ENCODE measurements at places on chromosomes 4 and X.

DNA sequence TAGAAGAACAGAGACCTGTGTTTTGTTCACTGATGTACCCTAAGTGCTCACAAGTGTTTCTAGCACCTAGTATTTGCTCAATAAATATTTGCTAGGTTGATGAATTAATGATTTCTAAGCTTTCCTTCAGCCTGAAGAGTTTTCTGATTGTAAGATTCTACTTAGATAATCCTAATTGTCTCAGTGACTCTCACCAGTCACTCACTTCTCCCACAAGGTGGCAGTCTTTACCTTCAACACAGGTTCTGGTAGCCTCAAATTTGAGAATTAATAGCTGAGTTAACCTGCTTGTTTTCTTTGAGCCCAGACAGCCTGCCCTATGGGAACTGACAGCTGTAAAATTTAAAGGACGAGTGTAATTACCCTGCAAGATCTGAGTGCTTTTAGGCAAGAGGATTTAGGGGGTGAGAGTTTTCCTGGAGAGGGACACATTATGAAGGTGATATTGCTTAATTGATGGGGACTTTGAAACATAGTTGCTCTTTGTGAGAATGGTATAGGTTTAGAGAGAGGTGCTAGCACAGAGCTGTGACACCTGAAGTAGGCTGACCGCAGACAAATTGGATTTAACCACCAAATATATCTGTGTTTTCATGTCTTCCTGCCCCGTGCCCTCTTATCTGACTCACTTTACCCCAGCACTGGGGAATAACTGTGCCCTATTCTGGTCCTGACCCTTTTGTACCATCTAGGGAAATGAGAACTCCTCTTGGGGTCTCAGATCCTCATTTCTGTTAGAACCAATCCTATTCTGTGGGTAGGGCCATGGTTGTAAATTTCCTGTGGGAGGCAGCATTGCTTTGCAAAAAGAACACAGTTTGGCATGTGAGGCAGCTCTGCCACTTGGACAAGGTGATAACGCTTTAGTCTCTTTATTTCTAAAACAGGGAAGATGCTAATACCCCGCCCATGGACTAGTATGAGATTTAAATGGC is 27.7 kb downstream of the CD38 start:
- no peak for DNase-seq
- H3K4me3 ChIP-seq: no peak overlapping the region
- no peaks in the 10 kb centered on the region for H3K27me3 ChIP-seq
- H3K36me3 ChIP-seq: peaks cover 45% of the 10 kb centered on the region

- DNase-seq: no peak
- no peak overlapping the region for H3K27ac ChIP-seq
- no peaks in the 10 kb centered on the region for H3K27me3 ChIP-seq
- H3K4me3 ChIP-seq: no peak overlapping the region
Measured at GRCh38 chrX:52118262-52118661, 49.3 kb upstream of the MAGED4B start.

GRCh38 chrX:97527725-97528124 is 644.0 kb downstream of the RPA4 start:
- H3K4me3 ChIP-seq: no peak overlapping the region
- peaks cover 3% of the 10 kb centered on the region for H3K36me3 ChIP-seq
- H3K4me1 ChIP-seq: peaks cover 2% of the 10 kb centered on the region
- no peak overlapping the region for H3K27ac ChIP-seq
- DNase-seq: no peak
- H3K27me3 ChIP-seq: no peaks in the 10 kb centered on the region

GRCh38 chr4:89586318-89586717 is 250.6 kb downstream of the SNCA start:
- no peak overlapping the region for H3K27ac ChIP-seq
- DNase-seq: no peak
- H3K4me3 ChIP-seq: no peak overlapping the region
- H3K36me3 ChIP-seq: no peaks in the 10 kb centered on the region
- peaks cover 16% of the 10 kb centered on the region for H3K27me3 ChIP-seq

DNA sequence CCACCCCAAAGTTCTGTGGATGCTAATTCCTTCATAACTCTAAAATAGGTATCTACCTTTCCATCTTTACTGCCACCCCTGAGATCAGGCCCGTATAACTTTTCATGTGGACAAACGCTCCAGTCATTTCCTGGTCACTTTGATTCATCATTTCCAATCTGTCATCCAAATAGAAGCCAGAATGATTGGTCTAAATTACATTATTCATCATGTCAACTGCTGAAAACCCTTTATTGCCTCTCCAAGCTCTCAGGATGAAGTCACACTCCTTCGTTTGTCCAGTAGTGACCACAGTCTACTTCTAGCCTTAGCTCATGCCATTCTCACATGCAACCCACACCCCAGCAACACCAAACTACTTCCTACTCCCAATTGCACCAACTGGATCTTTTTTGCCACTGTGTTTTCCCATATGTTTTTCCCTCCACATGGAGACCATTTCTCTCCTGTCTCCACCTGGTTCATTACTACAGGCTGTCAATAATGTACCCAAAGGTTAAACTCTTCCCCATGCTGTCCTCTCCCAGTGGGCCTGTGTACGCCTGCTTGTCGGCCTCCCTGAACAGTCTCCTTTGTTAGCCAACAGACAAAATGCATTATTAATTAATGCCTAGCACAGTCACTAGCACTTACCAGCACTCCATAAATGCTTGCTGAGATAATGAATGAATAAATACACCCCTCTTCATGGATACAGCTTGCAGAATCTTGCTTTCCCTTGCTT is 382.6 kb upstream of the NOCT start:
- H3K36me3 ChIP-seq: no peaks in the 10 kb centered on the region

- H3K4me3 ChIP-seq: no peak overlapping the region
- H3K27me3 ChIP-seq: no peaks in the 10 kb centered on the region
- no peaks in the 10 kb centered on the region for H3K4me1 ChIP-seq
- H3K27ac ChIP-seq: no peak overlapping the region
- no peak for DNase-seq
- no peaks in the 10 kb centered on the region for H3K36me3 ChIP-seq
Measured at GRCh38 chr4:27568236-27568951, 707.8 kb downstream of the STIM2 start.

- no peak for DNase-seq
- H3K4me3 ChIP-seq: no peak overlapping the region
- no peak overlapping the region for H3K27ac ChIP-seq
- no peaks in the 10 kb centered on the region for H3K4me1 ChIP-seq
- no peaks in the 10 kb centered on the region for H3K36me3 ChIP-seq
Measured at GRCh38 chr4:29900336-29900735, 819.8 kb upstream of the PCDH7 start.

- H3K27me3 ChIP-seq: peaks cover 5% of the 10 kb centered on the region
- no peaks in the 10 kb centered on the region for H3K4me1 ChIP-seq
- no peak overlapping the region for H3K4me3 ChIP-seq
- H3K27ac ChIP-seq: no peak overlapping the region
- H3K36me3 ChIP-seq: no peaks in the 10 kb centered on the region
Measured at GRCh38 chr4:168569931-168570276, 73.1 kb downstream of the PALLD start.

GRCh38 chrX:34586936-34587335 is 70.1 kb downstream of the TMEM47 start:
- H3K4me3 ChIP-seq: no peak overlapping the region
- no peak overlapping the region for H3K27ac ChIP-seq
- no peaks in the 10 kb centered on the region for H3K27me3 ChIP-seq
- no peaks in the 10 kb centered on the region for H3K36me3 ChIP-seq

- DNase-seq: no peak
Measured at GRCh38 chr4:100632163-100632562, 114.3 kb upstream of the EMCN start.

DNA sequence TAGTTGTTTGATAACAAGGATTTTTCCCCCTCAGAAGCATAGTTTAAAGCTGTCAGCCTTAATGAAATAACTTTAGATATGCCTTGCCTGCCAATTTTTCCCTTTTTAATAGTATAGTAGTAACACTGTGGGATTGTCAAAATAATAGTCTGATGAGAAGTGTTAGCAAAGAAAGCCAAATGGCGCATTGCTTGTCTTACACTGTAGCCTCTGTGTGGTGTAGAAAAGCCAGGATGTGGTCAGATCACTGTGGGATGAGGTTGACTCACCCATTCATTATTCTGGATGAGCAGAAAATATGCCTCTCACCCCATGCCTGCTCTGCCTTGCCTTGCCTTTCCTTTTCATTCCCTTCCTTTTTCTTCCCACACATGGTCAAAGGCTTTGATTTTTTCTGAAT is 257.8 kb upstream of the NRK start:
- no peaks in the 10 kb centered on the region for H3K4me1 ChIP-seq
- no peaks in the 10 kb centered on the region for H3K27me3 ChIP-seq
- H3K36me3 ChIP-seq: no peaks in the 10 kb centered on the region
- no peak for DNase-seq
- H3K27ac ChIP-seq: no peak overlapping the region

- H3K4me3 ChIP-seq: peak overlapping the region; percentile 65
- H3K4me1 ChIP-seq: peaks cover 29% of the 10 kb centered on the region
- peaks cover 13% of the 10 kb centered on the region for H3K27me3 ChIP-seq
- H3K36me3 ChIP-seq: no peaks in the 10 kb centered on the region
- DNase-seq: peak; percentile 49
- H3K27ac ChIP-seq: peak overlapping the region; percentile 76
Measured at GRCh38 chr4:153651587-153651986, 32.5 kb upstream of the TLR2 start.

- no peak overlapping the region for H3K4me3 ChIP-seq
- no peaks in the 10 kb centered on the region for H3K36me3 ChIP-seq
- no peak for DNase-seq
- H3K4me1 ChIP-seq: no peaks in the 10 kb centered on the region
Measured at GRCh38 chr4:86302251-86302650, 57.6 kb downstream of the MAPK10 start.

- no peak within 1 kb of the TSS for H3K27ac ChIP-seq
- peaks cover 2% of the 10 kb centered on the region for H3K27me3 ChIP-seq
- no peak for DNase-seq
- H3K4me3 ChIP-seq: no peak within 1 kb of the TSS
- H3K36me3 ChIP-seq: no peaks in the 10 kb centered on the region
Measured at GRCh38 chrX:149711545-149712236, at the start of gene MAGEA11. Gene MAGEA11, plus strand, starts transcription at chrX:149712060. Its CDS starts 1,100 bp downstream, at chrX:149713160.

DNA sequence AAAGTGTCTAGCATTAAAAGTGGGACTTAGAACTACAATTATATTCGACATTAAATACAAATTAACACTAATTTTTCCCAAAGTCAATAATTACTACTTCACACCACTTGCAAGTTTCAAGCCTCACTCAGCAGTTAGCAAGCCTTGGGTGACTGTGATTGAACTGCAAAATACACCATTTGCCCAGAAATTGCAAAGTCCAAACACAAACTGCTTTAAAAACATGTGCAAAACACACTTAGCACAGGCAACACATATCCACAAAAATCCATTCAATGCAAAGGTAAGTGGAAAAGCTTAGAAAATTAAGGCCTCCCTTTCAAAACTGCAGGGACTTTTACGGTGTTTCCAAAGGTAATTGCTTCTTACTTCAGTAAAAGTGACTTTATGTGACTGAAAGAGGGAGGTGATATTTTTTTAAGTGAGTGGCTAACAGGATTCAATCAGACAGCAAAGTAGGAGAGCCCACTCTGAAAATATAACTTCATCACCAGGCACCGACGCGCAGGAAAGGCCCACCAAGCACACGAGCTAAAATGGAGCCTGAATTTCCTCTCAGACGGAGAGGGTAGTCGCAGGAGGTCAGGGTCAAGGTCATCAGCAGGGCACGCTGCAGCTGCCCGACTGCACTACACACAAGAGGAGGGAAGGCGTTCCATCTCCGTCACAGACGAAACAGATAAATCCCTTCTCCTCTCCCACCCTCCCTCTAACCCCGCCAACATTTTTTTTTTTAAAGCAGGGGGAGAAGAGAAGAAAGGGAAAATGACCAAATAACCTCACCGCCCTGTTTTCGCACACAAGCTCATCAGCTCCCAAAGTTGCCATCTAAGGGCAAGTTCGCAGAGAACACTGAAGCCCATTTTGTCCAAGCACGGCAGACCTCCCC is 3.1 kb downstream of the ZNF827 start:
- H3K27me3 ChIP-seq: peaks cover 7% of the 10 kb centered on the region
- peak overlapping the region; percentile 87 for H3K4me3 ChIP-seq
- H3K27ac ChIP-seq: peak overlapping the region; percentile 91

- no peak overlapping the region for H3K4me3 ChIP-seq
- H3K27ac ChIP-seq: no peak overlapping the region
- H3K4me1 ChIP-seq: peaks cover 6% of the 10 kb centered on the region
- H3K36me3 ChIP-seq: no peaks in the 10 kb centered on the region
Measured at GRCh38 chr4:151669990-151670389, 90.8 kb downstream of the GATB start.
